ENCODE measurements at places on chromosomes 12 and 14.

- ATAC-seq, result no peak
- no peak overlapping the region for H3K4me3 ChIP-seq
- H3K36me3 ChIP-seq, result no peaks in the 10 kb centered on the region
Measured at GRCh38 chr14:29462321-29462720, 465.3 kb downstream of the PRKD1 start.

DNA sequence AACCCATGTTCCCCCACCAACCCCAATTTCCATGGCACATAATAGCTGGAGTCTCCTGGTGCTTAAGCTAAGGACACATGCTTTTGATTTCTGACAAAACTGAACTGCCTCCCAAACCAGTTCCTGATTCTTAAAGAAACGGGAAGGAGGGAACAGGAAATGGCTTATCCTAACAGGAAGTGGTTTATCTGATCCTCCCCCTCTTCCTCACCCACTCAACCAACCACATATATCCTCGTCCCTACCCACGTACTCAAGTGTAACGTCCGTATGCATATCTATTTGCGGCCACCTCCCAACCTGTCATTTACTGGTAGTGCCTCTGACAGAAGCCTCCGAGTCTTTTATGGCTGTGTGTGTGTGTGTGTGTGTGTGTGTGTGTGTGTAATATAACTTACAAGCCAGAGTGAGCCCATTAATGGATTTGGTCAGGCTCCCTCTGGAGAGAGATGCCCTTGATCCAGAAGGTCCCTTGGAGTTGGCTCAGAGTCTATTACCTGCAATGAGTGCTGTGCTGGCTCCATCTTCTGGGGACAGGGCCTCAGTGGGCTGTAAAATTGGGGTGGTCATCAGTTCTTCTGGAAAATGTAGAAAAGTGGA, 7.7 kb downstream of the DAZAP2 start:
- peak overlapping the region; percentile 68 for H3K4me3 ChIP-seq
- H3K27me3 ChIP-seq, result no peaks in the 10 kb centered on the region
- peaks cover 52% of the 10 kb centered on the region for H3K36me3 ChIP-seq
- H3K27ac ChIP-seq, result peak overlapping the region; percentile 91
- peak; percentile 83 for ATAC-seq

GRCh38 chr12:67714648-67715047, 66.1 kb downstream of the DYRK2 start:
- no peaks in the 10 kb centered on the region for H3K36me3 ChIP-seq

DNA sequence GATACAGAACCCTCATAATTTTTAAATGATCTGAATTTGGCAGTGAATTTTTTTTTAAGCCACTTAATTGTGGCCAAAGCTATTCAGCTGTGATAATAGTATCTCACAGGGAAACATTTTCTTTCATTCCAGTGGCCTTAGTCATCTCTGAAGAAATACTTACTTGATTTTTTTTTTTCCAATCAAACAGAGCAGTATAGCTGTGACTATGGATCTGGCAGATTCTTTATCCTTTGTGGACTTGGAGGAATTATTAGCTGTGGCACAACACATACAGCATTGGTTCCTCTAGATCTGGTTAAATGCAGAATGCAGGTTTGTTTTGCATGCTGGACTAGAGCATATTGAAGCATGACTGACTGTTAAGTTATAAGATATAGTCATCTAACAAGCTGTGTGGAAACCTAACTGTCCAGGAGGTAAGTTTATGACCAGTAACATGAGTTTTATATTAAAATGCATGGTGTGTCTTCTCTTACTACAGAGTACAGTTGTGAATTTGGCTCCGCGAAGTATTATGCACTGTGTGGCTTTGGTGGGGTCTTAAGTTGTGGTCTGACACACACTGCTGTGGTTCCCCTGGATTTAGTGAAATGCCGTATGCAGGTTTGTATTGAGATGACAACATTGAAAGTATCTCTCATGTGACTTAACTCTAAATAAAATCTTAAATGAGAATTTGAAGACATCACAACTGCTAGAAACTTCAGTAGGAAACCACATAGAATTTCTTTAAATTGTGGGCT, 1.9 kb downstream of the SLC25A3 start:
- H3K27me3 ChIP-seq, result no peaks in the 10 kb centered on the region
- no peak for ATAC-seq
- H3K4me3 ChIP-seq, result peak overlapping the region; percentile 93
- H3K36me3 ChIP-seq, result peaks cover 74% of the 10 kb centered on the region
- H3K27ac ChIP-seq, result peak overlapping the region; percentile 96
- H3K4me1 ChIP-seq, result peaks cover 17% of the 10 kb centered on the region

GRCh38 chr12:57464569-57464968, 5.0 kb downstream of the GLI1 start:
- H3K27ac ChIP-seq, result no peak overlapping the region
- no peak for ATAC-seq
- no peak overlapping the region for H3K4me3 ChIP-seq
- peaks cover 17% of the 10 kb centered on the region for H3K4me1 ChIP-seq
- H3K36me3 ChIP-seq, result peaks cover 22% of the 10 kb centered on the region

DNA sequence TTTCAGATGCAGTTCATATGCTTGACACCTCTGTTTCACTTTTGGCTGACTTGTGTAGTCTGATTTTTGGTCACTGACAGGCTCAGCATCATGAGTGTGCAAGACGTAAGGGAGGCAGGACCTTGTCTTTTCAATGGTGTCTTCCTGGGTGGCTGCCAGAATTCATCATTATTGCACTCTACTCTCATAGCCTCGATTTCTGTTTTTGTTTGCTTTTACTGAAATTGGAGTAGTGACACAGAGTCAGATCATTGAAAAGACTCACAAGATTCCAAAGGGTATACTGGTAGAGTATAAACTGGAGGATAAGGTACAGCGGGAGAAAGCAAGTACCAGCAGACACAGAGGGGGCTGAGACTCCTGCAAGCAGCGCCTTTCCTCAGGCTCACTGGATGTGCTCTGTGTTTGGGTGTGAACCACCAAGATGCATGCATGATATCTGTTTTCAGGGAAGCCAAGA, 126.3 kb upstream of the FGD4 start:
- H3K27ac ChIP-seq, result no peak overlapping the region
- ATAC-seq, result no peak
- H3K4me1 ChIP-seq, result no peaks in the 10 kb centered on the region
- H3K4me3 ChIP-seq, result no peak overlapping the region
- H3K27me3 ChIP-seq, result no peaks in the 10 kb centered on the region
- H3K36me3 ChIP-seq, result no peaks in the 10 kb centered on the region

DNA sequence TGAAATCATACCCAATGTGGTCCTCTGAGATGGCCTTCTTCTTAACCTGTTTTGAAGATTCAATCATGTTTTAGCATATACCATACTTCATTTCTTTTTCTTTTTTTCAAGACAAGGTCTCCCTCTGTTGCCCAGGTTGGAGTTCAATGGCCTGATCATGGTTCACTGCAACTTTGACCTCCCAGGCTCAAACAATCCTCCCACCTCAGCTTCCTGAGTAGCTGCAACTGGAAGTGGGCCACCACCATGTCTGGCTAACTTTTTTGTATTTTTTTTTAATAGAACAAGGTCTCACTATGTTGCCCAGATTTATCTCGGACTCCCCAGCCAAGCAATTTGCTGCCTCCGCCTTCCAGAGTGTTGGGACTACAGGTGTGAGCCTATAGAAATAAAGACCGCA, 30.4 kb downstream of the SOAT2 start:
- H3K27me3 ChIP-seq, result no peaks in the 10 kb centered on the region
- H3K36me3 ChIP-seq, result no peaks in the 10 kb centered on the region
- ATAC-seq, result no peak
- no peak overlapping the region for H3K4me3 ChIP-seq
- no peaks in the 10 kb centered on the region for H3K4me1 ChIP-seq
- H3K27ac ChIP-seq, result no peak overlapping the region

DNA sequence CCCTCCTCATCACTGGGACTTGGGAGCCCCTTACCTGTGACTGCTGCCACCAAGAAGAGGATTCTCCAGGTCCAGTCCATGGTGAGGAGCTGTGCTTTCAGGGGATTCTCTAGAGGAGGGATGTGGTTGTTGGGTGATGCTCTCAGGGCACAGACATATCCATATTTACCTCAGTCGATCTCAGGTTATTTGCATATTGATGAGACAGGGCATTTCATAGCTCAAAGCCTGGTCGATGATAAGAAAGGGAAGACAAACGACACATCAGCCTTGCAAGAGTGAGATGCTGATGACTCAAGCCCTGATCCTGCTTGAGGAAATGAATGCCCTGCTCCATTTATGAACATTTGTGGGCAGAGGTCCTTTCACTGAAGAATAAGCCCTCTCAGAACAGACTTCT, 981.0 kb downstream of the TMEM121 start:
- H3K27ac ChIP-seq, result peak overlapping the region; percentile 36
- H3K4me1 ChIP-seq, result peaks cover 43% of the 10 kb centered on the region
- peak overlapping the region; percentile 59 for H3K4me3 ChIP-seq
- no peaks in the 10 kb centered on the region for H3K27me3 ChIP-seq

- peak overlapping the region; percentile 36 for H3K4me3 ChIP-seq
- peak; percentile 90 for ATAC-seq
- H3K27ac ChIP-seq, result peak overlapping the region; percentile 38
- peaks cover 19% of the 10 kb centered on the region for H3K27me3 ChIP-seq
- H3K36me3 ChIP-seq, result no peaks in the 10 kb centered on the region
- H3K4me1 ChIP-seq, result peaks cover 9% of the 10 kb centered on the region
Measured at GRCh38 chr12:27498149-27498548, 25.9 kb upstream of the PPFIBP1 start.

GRCh38 chr12:94706250-94706661, 55.9 kb upstream of the TMCC3 start:
- no peak overlapping the region for H3K27ac ChIP-seq
- H3K4me1 ChIP-seq, result no peaks in the 10 kb centered on the region
- no peak overlapping the region for H3K4me3 ChIP-seq
- H3K36me3 ChIP-seq, result no peaks in the 10 kb centered on the region
- peaks cover 6% of the 10 kb centered on the region for H3K27me3 ChIP-seq

DNA sequence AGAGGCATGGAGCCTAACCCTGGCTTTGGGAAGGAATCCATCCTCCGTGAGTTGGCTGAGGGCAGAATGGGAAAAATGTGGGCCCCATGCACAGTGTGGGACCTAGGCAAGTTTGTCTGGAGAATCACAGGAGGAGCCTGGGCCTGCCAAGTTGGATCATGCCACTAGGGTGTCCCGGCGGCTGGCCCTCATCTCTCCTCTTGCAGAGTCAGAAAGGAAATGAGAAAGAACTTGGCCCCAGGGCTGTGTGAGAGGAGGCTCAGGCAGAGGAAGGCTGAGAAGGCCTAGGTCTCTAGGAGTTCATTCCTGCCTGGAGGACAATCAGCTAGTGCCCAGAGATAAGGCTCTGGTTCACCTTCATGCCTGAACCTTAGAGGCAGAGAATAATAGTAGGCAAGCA, 2.5 kb upstream of the ESRRB start:
- no peak overlapping the region for H3K27ac ChIP-seq
- H3K36me3 ChIP-seq, result no peaks in the 10 kb centered on the region
- peaks cover 4% of the 10 kb centered on the region for H3K4me1 ChIP-seq
- H3K27me3 ChIP-seq, result peaks cover 44% of the 10 kb centered on the region
- H3K4me3 ChIP-seq, result no peak overlapping the region

DNA sequence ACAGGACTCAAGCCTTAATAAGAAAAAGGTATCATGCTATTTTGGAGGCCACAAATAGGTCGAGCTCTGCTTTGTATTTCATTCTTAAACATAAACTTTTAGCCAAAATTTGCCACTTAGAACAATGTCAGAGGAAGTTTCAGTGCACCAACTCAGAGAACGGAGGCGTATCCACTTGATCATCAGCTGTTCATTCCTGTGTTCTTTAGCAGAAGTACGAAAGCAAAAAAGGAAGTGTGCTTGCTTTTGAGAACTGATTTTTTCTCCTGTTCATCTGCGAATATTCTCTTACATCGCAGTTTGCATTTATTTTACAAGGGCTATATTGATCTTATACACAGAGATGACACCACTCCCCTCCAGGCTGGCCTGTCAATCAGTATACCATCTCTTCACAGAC, 188.6 kb upstream of the SOX5 start:
- no peaks in the 10 kb centered on the region for H3K27me3 ChIP-seq
- ATAC-seq, result no peak
- no peaks in the 10 kb centered on the region for H3K4me1 ChIP-seq
- H3K27ac ChIP-seq, result no peak overlapping the region
- no peak overlapping the region for H3K4me3 ChIP-seq

- no peaks in the 10 kb centered on the region for H3K4me1 ChIP-seq
- H3K27me3 ChIP-seq, result no peaks in the 10 kb centered on the region
- H3K27ac ChIP-seq, result no peak overlapping the region
- H3K4me3 ChIP-seq, result no peak overlapping the region
- H3K36me3 ChIP-seq, result no peaks in the 10 kb centered on the region
- ATAC-seq, result no peak
Measured at GRCh38 chr12:99644629-99645028, 2.9 kb upstream of the GARIN6 start.

- H3K4me1 ChIP-seq, result no peaks in the 10 kb centered on the region
- no peak for ATAC-seq
- peaks cover 16% of the 10 kb centered on the region for H3K27me3 ChIP-seq
- H3K36me3 ChIP-seq, result no peaks in the 10 kb centered on the region
- H3K27ac ChIP-seq, result no peak overlapping the region
Measured at GRCh38 chr14:76577090-76577489, 184.2 kb upstream of the VASH1 start.

GRCh38 chr14:96762650-96763049, 34.5 kb upstream of the VRK1 start:
- H3K27ac ChIP-seq, result no peak overlapping the region
- ATAC-seq, result peak; percentile 92
- H3K27me3 ChIP-seq, result peaks cover 7% of the 10 kb centered on the region
- no peaks in the 10 kb centered on the region for H3K4me1 ChIP-seq
- no peaks in the 10 kb centered on the region for H3K36me3 ChIP-seq
- peak overlapping the region; percentile 66 for H3K4me3 ChIP-seq

GRCh38 chr12:69457433-69457832, 12.8 kb upstream of the FRS2 start:
- ATAC-seq, result no peak
- H3K4me1 ChIP-seq, result no peaks in the 10 kb centered on the region
- H3K4me3 ChIP-seq, result no peak overlapping the region
- H3K27me3 ChIP-seq, result no peaks in the 10 kb centered on the region
- H3K27ac ChIP-seq, result no peak overlapping the region

GRCh38 chr12:52645982-52646381, 6.0 kb downstream of the KRT2 start:
- peaks cover 31% of the 10 kb centered on the region for H3K4me1 ChIP-seq
- no peak for ATAC-seq
- H3K4me3 ChIP-seq, result peak overlapping the region; percentile 31
- no peaks in the 10 kb centered on the region for H3K27me3 ChIP-seq

DNA sequence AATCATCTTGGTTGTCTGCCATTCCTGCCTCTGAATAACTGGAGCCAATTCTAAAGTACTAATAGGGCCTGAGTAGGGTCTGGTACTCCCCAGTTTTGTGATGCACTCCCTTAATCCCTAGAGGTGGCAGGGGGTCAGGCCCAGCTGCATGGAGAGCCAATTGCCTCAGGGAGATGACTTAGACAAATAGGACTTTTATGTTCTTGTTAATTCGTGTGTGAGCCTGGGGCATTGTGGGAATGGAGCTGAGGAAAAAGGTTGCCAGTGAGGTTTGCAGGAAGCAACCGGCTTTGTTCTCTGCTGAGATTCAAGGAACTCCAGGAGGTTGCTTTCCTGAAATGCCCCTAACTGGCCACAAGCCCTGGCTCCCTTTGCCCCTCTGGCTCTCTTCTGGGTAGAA, 6.8 kb upstream of the DCD start:
- no peaks in the 10 kb centered on the region for H3K36me3 ChIP-seq
- no peak overlapping the region for H3K27ac ChIP-seq
- no peak overlapping the region for H3K4me3 ChIP-seq
- ATAC-seq, result no peak

GRCh38 chr14:35879654-35880249, 53.6 kb downstream of the BRMS1L start:
- H3K27me3 ChIP-seq, result no peaks in the 10 kb centered on the region
- no peak overlapping the region for H3K4me3 ChIP-seq
- no peaks in the 10 kb centered on the region for H3K4me1 ChIP-seq
- H3K27ac ChIP-seq, result no peak overlapping the region
